HS-5 (cell line): ENCODE measurements at places on chromosomes 1 and 21.

- DNase-seq, result no peak
These were observed 408.6 kb downstream of the PRDM2 start for GRCh38 chr1:14108356-14109275.

GRCh38 chr1:160565564-160565963 lies 13.7 kb downstream of the CD84 start:
- no peak for DNase-seq

DNA sequence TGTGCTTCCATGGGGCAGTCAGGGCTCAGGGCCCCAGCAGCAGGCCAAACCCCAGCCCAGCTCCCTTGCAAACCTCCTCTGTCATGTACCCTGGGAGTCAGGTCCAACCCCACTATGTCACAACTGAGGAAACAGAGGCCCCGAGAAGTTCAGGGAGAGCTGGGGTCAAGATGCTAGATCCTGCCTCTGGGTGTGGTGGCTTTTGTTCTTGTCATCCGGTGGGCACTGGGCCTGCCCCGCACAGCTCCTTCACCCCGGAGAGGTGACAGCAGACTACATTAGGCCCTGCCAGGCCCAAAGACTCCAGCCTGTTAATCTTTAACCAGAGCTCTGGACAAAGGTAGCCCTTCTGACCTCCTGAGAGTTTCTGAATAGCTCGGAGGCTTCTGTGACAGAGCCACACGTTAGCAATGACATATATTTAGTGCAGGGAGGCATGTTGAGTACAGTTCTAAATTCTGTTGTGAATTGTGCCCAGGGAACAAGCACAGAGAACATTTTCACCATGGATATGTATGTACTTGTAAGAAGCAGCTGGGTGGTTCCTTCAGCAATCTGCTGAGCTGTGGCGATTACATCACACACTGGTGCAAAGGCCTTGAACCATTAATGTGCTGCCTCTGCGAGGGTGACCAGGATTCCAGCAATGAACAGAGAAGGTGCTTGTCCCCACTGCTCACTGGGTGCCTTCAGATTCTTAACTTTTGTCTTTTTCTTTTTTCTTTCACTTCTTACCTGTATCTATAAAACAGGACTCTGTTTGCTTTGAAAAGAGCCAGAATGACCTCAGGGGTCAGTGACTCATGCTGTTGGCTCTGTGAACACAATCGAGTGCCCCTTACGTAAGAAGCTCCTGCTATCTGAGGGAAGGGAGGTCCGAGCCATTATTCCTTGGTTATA lies 102.8 kb downstream of the RHOU start:
- DNase-seq, result peak; percentile 86

DNA sequence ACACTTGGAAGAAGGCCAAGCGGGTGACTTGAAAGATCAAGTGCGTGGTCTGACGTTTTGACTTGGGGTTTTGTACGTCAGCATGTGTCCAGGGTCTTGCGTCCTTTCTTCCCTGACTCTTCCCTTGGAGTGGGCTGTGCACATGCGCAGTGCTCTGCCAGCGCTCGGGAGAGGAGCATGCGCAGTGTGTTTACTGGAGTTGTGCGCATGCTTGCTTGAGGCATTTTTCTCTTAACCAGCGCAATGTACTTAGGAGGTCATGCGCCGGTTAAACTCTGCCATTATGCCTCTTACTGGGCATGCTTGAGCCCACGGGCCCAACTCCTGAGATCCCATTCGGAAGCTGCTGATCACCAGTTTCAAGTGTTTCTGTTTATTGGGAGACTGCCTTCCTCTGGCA lies 242.5 kb upstream of the AJAP1 start:
- DNase-seq, result no peak

- DNase-seq, result no peak
These were observed 1.7 kb downstream of the HSPG2 start for GRCh38 chr1:21935393-21935804.

- no peak for DNase-seq
These were observed 33.1 kb downstream of the TRIM67 start for GRCh38 chr1:231194843-231195516.

DNA sequence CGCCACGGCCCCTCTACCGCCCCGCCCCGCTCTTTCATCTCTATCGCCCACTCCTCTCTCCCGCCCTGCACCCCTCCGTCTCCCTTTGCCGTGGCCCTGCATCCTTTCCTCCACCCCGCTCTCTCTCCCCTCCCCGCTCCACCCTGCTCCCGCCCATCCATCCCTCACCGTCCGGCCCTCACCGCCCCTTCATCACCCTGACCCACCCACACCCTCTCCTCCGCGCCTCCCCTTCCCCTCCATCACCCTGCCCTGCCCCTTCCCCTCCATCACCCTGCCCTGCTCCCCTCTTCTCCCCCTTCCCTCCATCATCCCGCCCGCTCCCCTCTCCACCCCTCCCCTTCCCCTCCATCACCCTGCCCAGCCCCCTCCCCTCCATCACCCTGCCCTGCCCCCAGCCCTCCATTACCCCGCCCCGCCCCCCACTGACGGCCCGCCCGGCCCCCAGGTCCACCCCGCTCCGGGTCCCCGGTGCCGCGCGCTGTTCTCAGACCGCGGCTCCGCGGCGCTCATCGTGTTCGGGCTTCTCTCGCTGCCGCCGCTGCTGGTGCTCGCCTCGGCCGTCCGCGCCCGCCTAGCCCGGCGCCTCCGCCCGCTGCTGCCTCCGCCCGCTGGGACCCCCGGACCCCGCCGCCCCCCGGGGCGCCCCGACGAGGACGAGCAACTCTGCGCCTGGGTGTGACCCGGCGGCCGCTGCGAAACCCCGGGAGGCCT lies 6.2 kb upstream of the ANKRD65 start:
- no peak for DNase-seq

DNA sequence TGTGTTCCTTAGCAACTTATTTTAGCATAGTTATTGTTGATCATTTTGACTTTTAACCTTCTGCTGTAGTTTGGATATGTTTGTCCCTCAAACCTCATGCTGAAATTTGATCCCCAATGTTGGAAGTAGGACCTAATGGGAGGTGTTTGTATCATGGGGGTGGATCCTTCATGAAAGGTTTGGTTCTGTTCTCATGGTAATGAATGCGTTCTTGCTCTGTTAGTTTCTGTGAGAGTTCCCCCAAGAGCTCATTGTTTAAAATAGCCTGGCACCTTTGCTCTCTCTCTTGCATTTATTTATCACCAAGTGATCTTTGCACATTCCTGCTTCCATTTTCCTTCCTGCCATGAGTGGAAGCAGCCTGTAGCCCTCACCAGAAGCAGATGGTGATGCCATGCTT lies 372.1 kb upstream of the VAMP3 start:
- no peak for DNase-seq
